GF-D8 (cell line): ENCODE measurements at places on chromosomes 12 and 14.

GRCh38 chr12:76030341-76031080, 1.1 kb downstream of the PHLDA1 start:
- DNase-seq = no peak

- no peak for DNase-seq
These were observed 148.9 kb downstream of the CHST11 start for GRCh38 chr12:104605685-104606084.

DNA sequence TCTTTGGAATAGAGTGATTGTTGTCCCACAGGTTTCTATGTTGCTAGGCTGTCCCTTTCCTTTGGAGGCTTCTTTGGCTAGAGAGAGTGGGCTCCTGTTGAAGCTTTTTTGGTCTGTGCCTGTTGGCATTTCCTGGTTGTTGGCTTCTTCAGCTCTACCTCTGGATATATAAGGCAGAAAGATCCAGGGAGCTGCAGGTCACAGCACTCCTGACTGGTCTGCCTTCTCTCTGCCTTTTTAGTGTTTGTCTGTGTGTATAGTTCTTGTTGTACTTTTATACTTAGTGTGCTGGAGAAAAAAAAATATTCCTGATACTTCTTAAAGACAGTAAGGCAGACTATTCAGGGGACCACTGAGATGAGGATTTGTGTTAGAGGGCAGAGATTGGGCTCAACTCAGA, 202.7 kb downstream of the FBXL14 start:
- DNase-seq = no peak

DNA sequence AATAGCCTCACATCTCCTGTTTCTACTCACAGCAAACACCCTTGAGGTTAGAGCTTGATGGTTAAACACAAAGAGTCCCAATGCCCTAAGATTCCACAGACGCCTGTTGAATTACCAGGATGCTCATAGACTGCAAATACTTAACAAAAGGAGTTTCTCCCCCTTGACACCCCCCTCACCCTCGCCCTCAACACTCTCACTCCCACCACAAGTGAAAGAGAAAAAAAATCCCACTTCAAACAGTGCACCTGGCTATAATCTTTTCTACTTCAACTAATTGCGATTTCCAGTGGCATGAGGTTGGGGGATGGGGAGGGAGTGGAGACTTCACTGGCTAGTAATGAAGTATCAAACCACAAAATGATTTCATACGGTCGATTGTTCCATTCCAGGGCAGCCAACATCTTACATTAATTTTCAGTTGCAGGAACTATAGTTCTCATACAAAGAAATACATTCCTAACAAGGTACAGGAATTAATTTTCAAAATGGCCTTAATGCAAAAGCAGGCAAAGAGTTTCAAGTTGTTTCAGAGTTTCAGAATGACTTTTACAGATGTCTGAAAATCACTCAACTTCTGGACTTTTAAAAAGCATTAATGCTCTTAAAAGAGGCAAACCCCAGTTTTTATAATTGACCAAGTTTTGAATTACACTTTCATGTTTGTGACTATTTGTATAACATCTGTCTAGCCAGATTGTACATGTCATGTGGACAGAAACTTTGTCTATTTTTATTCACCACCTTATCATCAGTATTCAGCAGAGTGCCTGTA, 390.7 kb downstream of the C12orf75 start:
- DNase-seq = no peak

- DNase-seq = no peak
These were observed 66.7 kb upstream of the AP4S1 start for GRCh38 chr14:30958555-30959407.

GRCh38 chr14:20846560-20846959, 43.9 kb upstream of the RNASE1 start:
- no peak for DNase-seq

GRCh38 chr12:49220972-49221371, 32.1 kb upstream of the TUBA1A start:
- no peak for DNase-seq

GRCh38 chr12:92414170-92415070, 268.8 kb upstream of the BTG1 start:
- DNase-seq = no peak

DNA sequence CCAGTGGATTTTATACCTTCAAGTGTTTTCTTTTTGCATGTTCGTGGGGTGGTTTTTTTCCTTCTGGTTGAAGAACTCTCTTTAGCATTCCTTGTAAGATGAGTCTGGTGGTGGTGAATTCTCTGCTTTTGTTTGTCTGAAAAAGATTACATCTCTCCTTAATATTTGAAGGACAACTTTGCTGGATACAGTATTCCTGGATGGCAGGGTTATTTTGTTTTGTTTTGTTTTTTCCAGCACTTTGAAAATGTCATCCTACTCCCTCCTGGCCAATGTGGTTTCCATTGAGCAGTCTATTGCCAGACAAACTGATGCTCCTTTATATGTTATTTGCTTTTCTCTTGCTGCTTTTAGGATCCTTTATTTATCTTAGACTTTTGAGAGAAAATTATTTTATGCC, 43.2 kb upstream of the ZFP36L1 start:
- DNase-seq = no peak
